ENCODE measurements at places on chromosomes 4 and X. TPM values are rescaled to one million over a fixed set of nuclear protein-coding genes. Genes with fewer than 3 reads are reported as not detected.

Gene SMIM10
- total RNA-seq = 0.20 TPM

Gene CXorf49
- not detected for total RNA-seq

Gene ARR3
- not detected for total RNA-seq

Gene SEPTIN6
- 12.5 TPM for total RNA-seq

Gene XK
- 0.38 TPM for total RNA-seq

Gene LRRC66
- total RNA-seq = 0.14 TPM

Gene F8A3
- 0.53 TPM for total RNA-seq

Gene HPGD
- 81.0 TPM for total RNA-seq

Gene LAMTOR3
- 27.7 TPM for total RNA-seq

Gene CXCL5
- total RNA-seq = 28.1 TPM

Gene NPNT
- total RNA-seq = 0.44 TPM

Gene LRBA
- total RNA-seq = 9.7 TPM

Gene BMX
- not detected for total RNA-seq

Gene DUSP21
- total RNA-seq = not detected

Gene FRMD7
- not detected for total RNA-seq

Gene FAM184B
- total RNA-seq = 0.02 TPM

Gene ATP2B3
- 0.31 TPM for total RNA-seq

Gene XAGE2
- total RNA-seq = not detected

Gene TRIM60
- total RNA-seq = not detected

Gene CT47B1
- not detected for total RNA-seq

Gene TMPRSS11D
- total RNA-seq = not detected
